Stimulated activated CD4-positive, alpha-beta T cell treated with anti-CD3 and anti-CD28 coated beads, Interleukin-15, amount 100 ng/mL, for 1 hour (primary cell): ENCODE measurements at places on chromosomes 5 and 9.

- no peak for DNase-seq
Observed at GRCh38 chr5:139569270-139569955, 8.3 kb downstream of the UBE2D2 start.

- no peak for DNase-seq
Observed at GRCh38 chr5:108093186-108093585, 288.7 kb downstream of the FBXL17 start.

GRCh38 chr5:81948349-81948748 lies 23.5 kb upstream of the ATG10 start:
- no peak for DNase-seq

GRCh38 chr9:86352440-86353077 lies 1.7 kb downstream of the TUT7 start:
- DNase-seq: no peak

- DNase-seq: no peak
Observed at GRCh38 chr5:162323466-162323865, 255.9 kb downstream of the GABRG2 start.

DNA sequence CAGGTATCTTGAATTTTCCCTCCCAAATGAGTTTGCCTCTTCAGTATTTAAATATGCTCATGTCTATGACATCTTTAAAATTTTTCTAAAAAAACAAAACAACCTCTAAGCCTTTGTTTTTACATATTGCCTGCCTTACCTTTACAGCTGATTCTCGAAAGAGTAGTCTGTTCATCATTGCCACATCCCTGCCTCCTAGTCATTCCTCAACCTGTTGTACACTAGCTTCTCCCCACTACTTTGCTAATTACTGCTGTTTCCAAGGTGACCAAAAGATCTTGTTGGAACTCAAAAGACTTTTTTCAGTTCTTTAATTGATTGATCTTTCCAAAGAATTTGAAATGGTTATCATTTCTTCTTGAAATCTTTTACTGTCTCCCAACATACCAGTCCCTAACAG lies 1.9 kb upstream of the NADK2 start:
- DNase-seq: no peak

DNA sequence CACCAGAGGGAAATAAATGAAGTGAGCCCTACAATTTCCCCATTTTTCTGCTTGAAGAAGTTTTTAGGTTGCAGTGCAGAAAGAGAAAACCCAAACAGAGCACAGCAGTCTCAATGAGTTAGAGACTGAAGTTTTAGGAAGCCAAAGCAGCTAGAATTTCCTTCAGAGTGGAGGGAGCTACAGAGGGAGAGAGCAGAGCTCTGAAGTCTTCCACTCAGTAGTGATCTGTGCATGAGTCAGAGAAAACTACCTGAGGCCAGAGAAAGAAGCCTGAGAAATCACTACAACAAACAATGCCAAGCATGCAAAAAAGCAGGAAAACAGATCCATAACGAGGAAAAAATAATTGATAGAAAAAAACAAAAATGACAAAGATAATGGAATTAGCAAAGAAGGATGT lies 17.9 kb upstream of the NDUFB6 start:
- DNase-seq: no peak

GRCh38 chr5:87581661-87582060 lies 168.9 kb upstream of the CCNH start:
- no peak for DNase-seq

DNA sequence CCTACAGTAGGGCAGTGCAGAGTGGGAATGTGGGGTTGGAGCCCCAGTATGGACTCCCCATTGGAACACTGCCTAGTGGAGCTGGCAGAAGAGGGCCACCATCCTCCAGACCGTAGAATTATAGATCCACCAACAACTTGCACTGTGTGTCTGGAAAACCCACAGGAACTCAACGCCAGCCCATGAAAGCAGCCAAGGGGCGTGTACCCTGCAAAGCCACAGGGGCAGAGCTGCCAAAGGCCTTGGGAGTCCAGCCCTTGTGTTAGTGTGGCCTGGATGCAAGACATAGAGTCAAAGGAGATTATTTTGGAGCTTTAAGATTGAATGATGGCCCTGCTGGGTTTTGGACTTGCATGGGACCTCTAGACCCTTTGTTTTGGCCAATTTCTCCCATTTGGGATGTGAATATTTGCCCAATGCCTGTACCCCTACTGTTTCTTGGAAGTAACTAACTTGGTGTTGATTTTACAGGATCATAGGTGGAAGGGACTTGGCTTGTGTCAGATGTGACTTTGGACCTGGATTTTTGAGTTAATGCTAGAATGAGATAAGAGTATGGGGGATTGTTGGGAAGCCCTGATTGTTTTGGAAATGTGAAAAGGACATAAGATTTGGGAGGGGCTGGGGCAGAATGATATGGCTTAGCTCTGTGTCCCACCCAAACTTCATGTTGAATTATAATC lies 266.8 kb downstream of the SEMA5A start:
- DNase-seq: no peak

DNA sequence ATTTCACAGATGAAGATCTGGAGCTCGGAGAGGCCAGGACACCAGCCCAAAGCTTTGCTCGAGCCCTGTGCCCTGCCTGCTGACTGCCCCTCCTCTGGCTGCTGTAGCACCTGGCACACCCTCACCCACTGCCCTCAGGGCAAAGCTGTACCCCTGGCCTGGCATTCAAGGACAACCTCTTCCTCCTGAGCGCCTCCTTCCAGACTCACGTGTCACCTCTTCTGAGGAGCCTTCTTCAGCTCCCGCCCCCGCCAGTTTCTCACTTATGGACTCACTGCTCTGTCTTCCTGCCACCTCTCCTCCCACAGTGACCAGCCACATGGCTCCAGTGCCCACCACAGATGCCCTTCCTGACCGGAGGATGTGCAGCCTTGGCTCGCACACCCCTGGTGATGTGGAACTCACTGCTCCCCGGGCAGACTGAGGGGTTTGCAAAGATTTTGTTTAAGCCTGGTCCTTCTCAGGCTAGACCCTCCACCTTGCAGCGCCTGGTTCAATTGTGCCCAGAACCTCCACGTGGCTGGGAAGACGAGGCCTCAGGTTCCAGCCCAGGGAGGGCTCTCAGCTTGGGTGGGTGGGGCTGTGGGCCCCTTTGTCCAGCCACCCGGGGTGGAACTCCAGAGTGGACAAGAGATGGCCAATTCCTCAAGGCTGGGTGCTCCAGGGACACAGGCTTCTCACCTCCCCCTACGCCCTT lies 46.6 kb upstream of the PHYKPL start:
- no peak for DNase-seq

DNA sequence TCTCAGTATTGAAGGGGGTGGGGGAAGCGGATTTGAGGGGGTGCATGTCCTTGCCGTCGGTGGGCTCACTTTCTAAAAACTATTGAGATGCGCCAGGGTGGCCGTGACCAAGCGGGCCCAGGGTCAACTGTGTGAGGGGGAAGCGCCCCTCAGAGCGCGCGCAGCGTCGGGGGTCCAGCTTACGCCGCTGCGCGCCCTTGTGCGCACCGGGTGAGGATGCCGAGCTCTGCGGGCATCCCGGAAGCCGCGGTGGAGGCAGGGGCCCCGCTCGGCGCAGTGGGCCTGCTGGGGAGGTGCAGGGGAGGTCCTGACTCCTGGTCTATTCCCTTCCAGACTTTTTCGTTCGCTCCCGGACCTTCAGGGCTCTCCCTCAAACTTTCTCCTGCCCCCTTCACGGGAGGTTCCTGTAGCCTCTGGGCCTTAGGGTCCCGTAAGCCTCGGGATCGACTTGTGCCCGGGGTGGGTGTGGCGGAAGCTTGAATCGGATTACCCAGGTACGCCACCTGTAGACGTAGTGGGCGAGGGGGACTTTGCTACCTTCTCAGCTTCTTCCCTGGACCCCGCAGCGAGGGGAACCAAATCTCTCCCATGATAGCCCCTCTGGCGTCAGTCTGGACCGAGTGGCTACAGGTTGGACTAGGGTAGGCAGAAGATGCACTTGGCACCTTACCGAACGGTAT lies 2.5 kb upstream of the PRDM6 start:
- no peak for DNase-seq

DNA sequence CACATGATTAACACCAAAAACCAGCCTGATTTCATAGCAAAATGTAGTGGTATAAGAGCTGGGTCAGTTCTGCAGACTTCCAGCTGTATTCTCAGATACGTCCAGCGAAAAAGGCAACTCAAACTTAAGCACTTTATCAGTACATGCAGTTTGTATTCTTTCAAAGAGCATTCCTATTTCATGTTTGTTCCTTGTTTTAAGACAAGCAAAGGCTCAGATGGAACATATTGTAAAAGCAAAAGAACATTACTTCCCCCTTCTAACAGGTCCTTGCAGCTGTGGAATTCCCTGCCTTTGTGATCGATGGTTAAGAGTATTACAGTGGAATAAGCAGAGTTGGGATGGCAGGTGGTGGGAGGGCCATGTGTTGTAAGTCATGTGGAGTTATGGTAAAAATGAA lies 86.3 kb upstream of the GRHPR start:
- DNase-seq: no peak

- DNase-seq: no peak
Observed at GRCh38 chr9:133873461-133873891, 118.6 kb downstream of the VAV2 start.

DNA sequence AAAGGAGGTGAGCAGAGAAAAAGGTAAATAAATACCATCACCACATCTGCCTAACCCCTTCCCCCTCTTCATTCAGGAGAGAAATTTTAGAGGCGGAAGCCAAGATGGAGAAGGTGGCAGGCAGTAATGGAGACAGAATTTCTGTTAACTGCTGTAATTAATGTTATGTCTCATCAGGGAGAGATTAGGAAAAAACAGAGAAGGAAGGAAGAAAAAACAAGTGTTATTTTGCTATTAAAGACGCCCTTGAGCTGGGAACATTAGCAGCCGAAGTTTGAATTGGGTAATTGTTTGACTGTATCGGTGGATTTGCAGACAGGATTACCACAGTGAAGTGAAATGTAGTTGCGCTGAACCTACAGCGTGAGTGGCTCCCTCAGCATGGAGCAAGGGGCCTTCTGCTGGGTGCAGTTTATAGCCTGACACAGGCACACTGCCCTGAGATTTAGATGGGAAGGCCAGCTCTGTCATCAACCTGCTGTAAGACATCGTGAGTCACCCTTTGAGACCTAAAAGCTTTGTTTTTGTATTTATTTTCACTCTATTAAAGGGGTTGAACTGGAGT lies 136.3 kb downstream of the ASTN2 start:
- DNase-seq: no peak

DNA sequence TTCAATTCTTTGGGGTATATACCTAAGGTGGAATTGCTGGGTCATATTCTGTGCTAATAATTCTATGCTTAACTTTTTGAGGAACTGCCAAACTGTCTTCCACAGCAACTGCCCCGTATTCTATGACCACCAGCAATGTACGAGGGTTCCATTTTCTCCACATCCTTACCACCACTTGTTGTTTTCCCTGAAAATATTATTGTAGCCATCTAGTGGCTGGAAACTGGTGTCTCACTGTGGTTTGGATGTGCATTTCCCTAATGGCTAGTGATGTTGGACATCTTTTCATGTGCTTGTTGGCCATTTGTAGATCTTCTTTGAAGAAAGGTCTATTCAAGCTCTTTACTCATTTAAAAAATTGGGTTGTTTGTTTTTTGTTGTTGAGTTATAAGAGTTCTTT lies 30.7 kb downstream of the MSX2 start:
- DNase-seq: no peak

GRCh38 chr5:79025054-79025472 lies 40.0 kb upstream of the ARSB start:
- no peak for DNase-seq

- no peak for DNase-seq
Observed at GRCh38 chr9:138052635-138053320, 175.2 kb downstream of the CACNA1B start.
